ENCODE measurements at places on chromosomes 4 and X. TPM values are rescaled to one million over a fixed set of nuclear protein-coding genes. Genes with fewer than 3 reads are reported as not detected.

GNRHR gene
- 0.37 TPM for total RNA-seq

TMEM31 gene
- total RNA-seq = not detected

HELT gene
- not detected for total RNA-seq

ELF4 gene
- total RNA-seq = 32.5 TPM

NEUROG2 gene
- total RNA-seq = not detected

ZNF732 gene
- not detected for total RNA-seq

CPZ gene
- total RNA-seq = 8.5 TPM

ADGRL3 gene
- 0.46 TPM for total RNA-seq

XAGE1A gene
- total RNA-seq = not detected

CCKAR gene
- not detected for total RNA-seq

SPANXD gene
- not detected for total RNA-seq

OPN1LW gene
- not detected for total RNA-seq

AFM gene
- total RNA-seq = not detected

ANAPC4 gene
- total RNA-seq = 58.9 TPM

GASK1B gene
- 40.7 TPM for total RNA-seq
